Mammary epithelial cell (primary cell): ENCODE measurements at places on chromosomes 13 and 19. TPM values are rescaled to one million over a fixed set of nuclear protein-coding genes. Genes with fewer than 3 reads are reported as not detected.

DNA sequence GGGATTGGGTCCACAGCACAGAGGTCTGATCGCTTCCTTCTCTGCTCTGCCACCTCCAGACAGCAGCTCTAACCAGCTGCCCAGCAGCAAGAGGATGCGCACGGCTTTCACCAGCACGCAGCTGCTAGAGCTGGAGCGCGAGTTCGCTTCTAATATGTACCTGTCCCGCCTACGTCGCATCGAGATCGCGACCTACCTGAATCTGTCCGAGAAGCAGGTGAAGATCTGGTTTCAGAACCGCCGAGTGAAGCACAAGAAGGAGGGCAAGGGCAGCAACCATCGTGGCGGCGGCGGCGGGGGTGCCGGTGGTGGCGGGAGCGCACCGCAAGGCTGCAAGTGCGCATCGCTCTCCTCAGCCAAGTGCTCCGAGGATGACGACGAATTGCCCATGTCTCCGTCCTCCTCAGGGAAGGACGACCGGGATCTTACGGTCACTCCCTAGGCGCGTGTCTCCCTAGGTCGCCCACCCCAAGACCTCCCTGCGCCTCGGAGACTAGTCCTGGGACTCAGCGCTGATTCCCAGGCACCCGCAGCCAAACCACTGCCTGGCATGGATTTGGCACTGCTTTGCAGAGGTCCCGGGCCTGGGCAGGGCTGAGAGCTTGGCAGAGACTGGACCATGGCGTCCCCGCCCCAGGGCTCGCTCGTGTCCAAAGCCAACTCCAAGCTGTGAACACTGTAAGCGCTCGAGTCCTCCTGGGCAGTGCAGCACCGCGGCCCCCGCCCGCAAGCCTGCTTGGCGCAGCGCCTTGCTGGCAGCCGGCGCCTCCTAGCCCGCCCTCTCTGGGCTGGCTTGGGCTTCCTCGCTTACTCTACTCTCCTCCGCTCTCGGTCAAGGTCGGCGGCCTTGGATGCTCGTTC, 1.5 kb downstream of the GSX1 start:
- DNase-seq: peak; percentile 28

GRCh38 chr13:20525144-20525600, 485 bp downstream of the CRYL1 start:
- DNase-seq: peak; percentile 7

PCDH20 gene
- total RNA-seq: not detected

SNRPD2 gene
- 339 and 412 TPM in 2 replicates for total RNA-seq

DNA sequence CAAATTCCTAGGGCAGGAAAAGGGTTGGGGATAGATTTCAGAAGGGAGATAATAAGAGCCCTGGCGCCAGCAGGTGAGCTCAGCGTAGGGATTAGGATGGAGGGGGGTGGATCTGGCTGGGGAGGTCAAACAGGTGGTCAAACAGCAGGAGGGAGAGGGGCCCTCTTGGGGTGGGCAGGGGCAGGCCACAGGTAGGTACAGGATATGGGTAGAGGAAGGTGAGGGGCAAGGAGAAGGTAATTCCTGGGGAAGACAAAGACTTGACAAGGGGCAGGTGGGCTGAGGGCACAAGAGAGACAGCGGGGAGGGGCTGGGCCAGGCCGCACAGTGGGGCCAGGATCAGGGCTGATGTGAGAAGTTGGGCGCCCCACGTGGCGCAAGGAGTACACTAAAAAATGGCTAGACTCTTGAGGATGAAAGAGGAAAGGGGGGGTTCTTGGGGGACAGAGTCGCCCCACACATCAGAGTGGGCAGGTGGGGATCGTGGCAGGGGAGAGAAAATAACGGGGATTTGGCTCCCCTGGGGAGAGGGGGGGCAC, 713 bp downstream of the KRI1 start:
- no peak for DNase-seq

DNA sequence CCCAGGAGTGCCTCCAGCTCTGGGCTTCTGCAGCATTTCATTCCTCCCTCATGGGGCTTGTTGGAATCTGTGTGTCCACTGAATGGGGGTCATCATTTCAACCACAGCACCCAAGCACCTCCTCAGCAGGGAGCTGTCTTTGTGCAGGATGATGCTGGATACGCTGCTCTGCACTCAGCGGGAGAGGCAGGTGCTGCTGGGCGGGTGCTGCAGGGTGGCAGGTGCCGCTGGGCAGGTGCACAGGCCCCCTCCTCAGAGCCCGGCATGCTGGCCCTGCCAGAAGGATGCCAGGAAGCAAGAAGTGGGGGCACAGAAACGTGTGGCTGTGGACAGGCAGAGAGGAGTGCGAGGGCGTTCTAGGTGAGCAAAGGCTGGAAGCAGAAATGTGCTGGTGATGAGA, 121.8 kb upstream of the VSTM2B start:
- DNase-seq: no peak

- no peak for DNase-seq
These were observed 296.7 kb downstream of the POU4F1 start for GRCh38 chr13:78306519-78307206.

- DNase-seq: no peak
These were observed 2.3 kb upstream of the STRN4 start for GRCh38 chr19:46748325-46749109.

GRCh38 chr13:22594041-22594440, 586.7 kb upstream of the SGCG start:
- DNase-seq: no peak

HNRNPUL1 gene
- total RNA-seq: 133 and 175 TPM in 2 replicates

DNA sequence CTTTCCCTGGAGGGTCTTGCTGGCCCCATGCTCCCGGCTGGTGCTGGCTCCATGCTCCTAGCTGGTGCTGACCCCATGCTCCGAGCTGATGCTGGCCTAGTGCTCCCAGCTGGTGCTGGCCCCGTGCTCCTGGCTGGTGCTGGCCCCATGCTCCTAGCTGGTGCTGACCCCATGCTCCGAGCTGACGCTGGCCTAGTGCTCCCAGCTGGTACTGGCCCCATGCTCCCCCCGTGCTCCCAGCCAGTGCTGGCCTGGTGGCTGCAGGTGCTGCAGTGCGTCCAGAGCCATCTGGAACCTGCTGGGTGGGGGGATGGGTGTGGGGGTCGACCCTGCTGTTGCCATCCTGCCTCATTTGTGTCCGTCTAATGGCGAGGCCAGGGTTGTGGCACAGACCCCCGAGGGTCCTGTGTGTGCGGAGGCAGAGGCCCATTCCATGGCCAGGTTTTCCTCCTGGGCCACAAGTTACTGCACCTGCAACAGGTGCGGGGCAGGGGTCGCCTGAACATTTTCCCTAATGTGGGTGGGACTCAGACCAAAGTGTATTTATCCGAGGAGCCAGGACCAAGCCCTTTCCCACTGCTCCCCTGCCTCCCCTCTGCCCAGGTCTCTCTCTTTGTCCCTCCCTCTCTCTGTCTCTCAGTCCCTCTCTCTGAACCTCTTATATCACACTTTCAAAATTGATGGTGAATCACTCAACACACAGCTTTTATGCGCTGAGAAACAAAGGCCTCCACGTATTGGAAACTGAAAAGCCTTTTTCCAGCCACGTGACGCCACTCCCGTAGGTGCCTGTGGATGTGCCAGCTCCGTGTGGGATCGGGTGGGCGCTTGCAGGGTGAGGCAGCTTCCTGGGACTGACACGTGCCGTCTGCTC, 45.1 kb downstream of the MCF2L start:
- DNase-seq: no peak

DNA sequence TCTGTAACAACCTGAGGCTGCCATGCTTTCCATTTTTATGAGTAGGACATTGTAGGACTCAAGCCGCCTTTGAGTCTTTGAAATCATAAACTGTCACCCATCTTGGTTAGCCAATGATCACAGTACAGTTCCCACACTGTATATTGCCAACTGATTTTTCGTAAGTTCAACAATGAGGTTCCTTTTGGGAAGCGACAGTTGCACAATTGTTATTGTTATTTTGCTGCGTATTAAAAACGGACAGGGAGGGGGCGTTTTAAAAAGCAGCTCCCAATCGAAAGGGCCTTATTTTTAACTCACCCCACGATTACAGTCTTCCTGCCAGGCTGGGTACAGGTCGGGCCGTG, 601 bp downstream of the SLC46A3 start:
- DNase-seq: no peak

GRCh38 chr13:25608181-25608580, 236.4 kb downstream of the ATP8A2 start:
- no peak for DNase-seq

DNA sequence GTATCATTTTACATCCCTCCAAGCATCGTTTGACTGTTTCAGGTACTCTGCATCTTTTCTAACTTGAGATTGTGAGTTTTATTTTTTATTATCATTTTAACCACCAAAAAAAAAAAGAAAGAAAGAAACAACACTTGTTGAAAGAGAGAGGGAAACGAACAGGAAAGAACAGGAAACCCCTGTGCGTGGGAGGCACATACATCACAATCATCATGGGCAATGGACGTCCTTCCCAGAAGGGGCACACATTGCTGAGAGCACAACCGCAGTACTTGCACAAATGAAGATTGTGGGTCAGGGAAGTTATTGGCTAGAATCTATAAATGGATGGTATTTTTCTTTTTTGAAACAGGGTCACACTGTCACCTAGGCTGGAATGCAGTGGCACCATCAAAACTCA, 1.7 kb downstream of the CLC start:
- no peak for DNase-seq

DNA sequence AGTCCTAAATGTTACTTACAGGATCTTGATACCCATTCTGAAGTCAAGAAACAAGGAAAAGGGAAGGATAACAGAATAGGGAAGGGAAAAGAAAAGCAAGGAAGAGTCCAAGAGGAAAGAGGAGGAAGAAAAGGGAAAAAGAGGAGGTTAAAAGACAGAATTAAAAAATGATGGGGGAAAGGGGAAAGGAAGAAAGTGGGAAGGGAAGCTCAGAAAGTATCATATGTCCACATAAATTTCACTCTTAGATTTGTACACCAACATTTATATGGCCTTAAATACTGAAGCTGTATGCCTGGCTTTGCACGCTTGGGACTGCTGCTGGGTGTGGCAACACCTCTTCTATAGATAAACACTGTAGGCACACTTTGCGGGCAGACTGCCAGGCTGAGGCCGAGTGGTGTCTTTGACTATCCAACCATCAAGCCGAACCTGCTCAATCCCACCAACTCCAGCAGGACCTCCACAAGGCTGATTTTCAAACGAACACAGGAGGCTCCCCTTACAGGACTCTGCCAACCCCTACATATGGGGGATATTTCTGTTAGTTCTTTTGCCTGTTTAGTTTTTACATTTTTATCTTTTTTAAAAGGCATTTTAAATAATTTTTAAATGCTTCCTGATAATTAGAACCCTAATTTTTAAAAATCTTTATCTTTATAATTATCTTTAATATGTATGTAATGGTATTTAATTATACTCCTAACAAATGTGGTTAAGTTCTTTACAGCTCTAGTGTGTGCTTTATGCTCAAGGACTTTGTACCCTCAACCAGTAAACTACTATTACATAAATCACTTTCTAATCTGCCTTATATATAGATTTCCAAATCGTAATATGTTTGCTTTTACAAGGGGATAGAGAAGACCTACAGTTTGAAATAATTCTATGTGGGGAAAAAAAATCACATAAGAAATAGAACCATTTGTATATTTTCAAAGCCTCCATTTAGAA, 154.2 kb downstream of the DIAPH3 start:
- no peak for DNase-seq

- DNase-seq: no peak
These were observed 30.4 kb upstream of the FARP1 start for GRCh38 chr13:98112456-98112855.

- no peak for DNase-seq
These were observed 25.9 kb upstream of the SPACA7 start for GRCh38 chr13:112350300-112350699.

DNA sequence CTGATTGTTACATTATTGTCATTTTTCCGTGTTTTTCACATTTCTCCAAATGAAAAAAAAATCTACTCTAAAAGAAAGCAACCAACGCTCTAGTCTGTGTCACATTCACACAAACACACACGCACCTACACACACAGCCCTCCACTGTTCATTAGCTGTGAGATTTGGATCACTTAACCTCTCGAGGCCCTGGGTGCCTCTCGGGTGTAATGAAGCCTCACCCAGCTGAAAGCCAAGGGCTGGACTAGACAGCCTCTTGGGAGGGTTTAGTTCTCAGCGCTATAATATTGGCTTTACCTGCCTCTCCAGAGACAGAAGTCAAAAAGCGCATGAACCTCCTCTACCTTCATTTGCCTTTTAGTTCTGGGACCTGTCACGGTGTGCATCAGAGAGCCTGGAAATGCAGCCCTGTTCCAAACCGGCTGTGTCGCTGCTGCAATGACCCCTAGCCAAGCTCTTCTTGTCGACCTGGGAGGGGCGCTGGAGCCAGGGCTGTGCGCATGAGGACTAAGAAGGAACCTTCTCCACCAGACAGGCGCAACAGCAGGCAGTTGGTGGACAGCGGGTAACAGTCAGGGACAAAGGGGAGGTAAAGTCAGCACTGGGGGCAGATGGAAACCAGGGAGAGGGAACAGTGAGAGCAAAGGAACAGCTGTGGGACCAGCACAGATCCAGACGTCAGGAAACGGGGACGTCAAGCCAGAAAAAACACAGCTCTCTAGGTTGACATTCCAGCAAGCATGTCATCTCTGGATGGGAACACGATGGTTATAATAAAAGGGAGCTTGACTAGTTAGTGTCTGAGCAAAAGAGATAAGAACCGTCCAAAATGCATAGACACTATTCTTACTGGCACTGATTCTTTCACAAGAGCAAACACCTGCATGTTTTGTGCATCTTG, 375.9 kb downstream of the EFNB2 start:
- no peak for DNase-seq

- no peak for DNase-seq
These were observed 2.9 kb downstream of the RBM26 start for GRCh38 chr13:79403113-79403512.

DNA sequence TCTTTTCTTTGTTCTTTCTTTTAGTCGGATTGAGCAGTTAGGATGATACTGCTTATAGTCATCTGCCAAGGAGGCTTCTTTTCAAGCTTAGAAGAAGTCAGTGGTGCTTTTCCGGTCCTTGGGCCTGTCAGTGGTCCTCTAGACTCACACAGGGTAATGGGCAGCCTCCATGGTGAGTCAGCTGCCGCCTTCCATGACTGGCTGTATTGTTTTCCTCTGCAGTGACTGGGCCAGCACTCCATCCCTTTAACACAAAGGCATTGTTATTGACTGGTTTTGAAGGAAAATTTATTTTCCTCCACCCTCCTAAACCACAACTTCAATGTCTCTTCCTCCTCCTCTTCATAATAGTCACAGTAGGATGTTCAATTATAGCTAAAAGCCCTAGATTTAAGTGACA, 47.1 kb upstream of the CNMD start:
- peak; percentile 73 for DNase-seq

- no peak for DNase-seq
These were observed 12.8 kb upstream of the DOCK9 start for GRCh38 chr13:98990701-98991100.

GRCh38 chr13:89980896-89981295, 1366.6 kb upstream of the MIR17HG start:
- DNase-seq: no peak

GRCh38 chr13:30422054-30422839, at the start of gene UBE2L5:
TSS of gene UBE2L5 (plus strand) at chr13:30422493. CDS start at chr13:30427991, 5,498 bp downstream.
- DNase-seq: peak; percentile 73
